Endothelial cell (in vitro differentiated cells): ENCODE measurements at places on chromosomes 12 and 14.
A peak's percentile ranks its signal among the peaks of the same experiment; 100 is the strongest.

DNA sequence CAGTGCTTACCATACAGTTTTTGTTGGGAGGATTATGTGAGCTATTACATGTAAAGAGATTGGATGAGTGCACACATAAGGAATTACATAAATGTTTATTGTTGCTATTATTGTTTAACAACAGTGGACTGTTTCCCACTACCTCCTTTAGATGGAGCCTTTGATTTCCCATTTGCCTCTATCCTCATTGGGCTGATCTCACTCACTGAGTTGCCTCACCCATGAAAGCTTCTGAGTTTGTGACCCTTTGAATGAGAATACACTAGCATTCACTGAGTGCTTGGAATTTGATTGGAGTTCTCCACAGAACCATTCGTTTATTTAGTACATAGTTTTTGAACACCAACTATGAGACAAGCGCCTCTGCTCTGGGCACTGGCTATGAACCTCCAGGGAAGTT is 121.0 kb downstream of the HELB start:
- DNase-seq, result no peak

GRCh38 chr12:2018391-2018790 is 14.1 kb upstream of the DCP1B start:
- DNase-seq, result no peak

GRCh38 chr14:32374155-32374554 is 45.1 kb downstream of the AKAP6 start:
- DNase-seq, result no peak

GRCh38 chr14:105446971-105447370 is 27.3 kb downstream of the MTA1 start:
- DNase-seq, result no peak

GRCh38 chr12:503111-503761 is 43.5 kb downstream of the B4GALNT3 start:
- no peak for DNase-seq

DNA sequence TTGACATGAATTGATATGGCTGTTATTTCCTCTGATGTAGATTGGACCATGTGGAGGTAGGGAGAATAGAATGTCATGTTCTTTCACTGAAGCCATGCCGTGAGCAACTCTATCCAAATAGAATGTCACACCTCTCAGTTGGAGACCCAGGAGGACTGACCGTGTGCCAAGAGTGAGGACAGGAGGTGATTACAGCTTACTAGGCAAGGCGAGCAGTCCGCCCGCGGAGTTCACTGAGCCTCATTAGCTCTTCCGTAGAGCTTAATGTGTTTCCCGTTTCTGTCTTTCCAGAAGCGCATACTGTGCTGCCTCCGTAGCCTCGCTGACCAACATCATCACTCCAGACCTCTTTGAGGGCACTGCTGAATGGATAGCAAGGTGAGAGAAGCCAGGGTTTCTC is 45.6 kb downstream of the FNTB start:
- DNase-seq, result no peak

GRCh38 chr14:55146425-55146824 is 17.4 kb downstream of the LGALS3 start:
- no peak for DNase-seq

GRCh38 chr14:23452237-23452636 is 16.8 kb upstream of the MYH7 start:
- DNase-seq, result no peak

DNA sequence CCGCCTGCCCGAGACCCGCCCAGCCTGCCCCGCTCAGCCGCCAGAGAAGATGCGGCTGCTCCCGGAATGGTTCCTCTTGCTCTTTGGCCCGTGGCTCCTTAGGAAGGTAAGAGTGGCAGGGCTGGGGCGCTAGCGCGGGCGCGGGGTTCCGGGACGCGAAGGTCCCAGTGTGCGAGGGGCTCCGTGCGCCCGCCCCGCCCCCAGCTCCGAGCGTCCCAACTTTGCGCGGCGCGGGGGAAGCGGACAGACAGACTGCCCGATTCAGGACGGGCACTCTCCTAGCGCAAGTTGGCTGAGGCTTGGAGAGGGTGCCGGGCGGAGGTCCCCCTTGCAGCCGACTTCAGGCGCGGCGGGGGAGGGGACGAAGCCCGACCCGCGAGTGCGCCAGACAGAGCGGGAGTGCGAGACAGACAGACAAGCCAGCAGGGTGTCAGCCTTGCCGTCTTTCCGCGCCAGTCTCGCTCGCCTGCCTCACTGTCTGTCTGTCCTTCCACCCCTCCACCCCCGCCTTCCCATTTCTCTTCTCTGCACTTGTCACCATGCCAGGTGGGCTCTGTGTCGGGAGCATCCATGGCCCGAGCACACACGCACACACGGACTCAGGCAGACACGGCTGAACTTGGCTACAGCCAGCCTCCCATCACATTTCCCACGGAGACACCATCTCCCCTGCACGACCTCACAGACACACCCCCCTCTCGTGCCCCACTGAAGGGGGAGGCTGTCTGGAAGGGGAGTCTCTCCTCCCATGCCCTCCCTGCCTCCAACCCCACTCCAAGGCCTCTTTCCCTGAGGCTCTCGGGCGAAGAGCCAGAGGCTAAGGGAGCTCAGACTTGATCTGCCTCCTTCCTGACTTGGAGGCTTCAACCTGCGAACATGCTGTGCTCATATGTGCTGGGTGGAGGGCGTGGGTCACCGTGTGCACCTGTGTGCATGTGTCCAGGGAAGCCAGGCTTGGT is 606 bp downstream of the NXPH4 start:
- DNase-seq, result no peak

DNA sequence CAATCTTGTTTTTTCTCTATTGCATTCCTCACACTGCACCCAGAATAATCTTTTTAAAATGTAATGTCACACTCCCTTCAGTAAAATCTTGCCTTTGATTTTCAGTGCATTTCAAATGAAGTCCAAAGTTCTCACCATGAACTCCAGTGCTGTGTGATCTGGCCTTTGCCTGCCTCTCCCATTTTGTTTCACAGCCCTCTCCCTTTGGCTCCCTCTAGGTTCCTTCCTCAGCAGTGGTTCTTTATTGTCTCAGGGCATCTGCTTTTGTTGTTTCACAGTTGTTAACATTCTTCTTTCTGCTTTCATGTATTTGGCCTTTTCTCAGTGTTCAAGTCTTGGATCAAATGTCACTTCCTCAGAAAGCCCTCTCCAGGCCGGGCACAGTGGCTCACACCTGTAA is 84.5 kb upstream of the AMN1 start:
- DNase-seq, result no peak

- no peak for DNase-seq
Observed at GRCh38 chr12:71749666-71750065, 5.0 kb upstream of the RAB21 start.

- no peak for DNase-seq
Observed at GRCh38 chr12:92064422-92064821, 81.2 kb downstream of the BTG1 start.

DNA sequence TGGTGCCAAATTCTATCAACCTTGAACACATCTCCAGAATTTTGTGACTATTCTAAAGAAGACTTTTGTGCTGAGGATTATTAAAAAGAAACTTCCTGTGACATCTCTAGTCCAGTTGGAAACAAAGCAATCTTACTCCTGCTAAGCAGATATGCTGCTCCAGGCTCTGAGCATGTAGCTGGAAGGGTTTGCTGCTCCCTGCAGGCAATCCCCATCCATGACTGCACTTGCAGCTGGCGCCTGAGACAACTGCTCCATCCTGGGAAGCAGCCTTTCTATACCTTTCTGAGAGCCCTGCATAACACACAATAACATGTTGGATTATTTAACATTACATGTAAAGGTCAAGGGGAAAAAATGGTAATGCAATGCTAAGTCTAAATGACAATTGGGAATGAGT is 105.1 kb downstream of the NDUFA12 start:
- peak; percentile 18 for DNase-seq

- no peak for DNase-seq
Observed at GRCh38 chr12:116336542-116337065, 59.1 kb upstream of the MED13L start.

- DNase-seq, result no peak
Observed at GRCh38 chr12:4679711-4680110, 30.8 kb downstream of the NDUFA9 start.

DNA sequence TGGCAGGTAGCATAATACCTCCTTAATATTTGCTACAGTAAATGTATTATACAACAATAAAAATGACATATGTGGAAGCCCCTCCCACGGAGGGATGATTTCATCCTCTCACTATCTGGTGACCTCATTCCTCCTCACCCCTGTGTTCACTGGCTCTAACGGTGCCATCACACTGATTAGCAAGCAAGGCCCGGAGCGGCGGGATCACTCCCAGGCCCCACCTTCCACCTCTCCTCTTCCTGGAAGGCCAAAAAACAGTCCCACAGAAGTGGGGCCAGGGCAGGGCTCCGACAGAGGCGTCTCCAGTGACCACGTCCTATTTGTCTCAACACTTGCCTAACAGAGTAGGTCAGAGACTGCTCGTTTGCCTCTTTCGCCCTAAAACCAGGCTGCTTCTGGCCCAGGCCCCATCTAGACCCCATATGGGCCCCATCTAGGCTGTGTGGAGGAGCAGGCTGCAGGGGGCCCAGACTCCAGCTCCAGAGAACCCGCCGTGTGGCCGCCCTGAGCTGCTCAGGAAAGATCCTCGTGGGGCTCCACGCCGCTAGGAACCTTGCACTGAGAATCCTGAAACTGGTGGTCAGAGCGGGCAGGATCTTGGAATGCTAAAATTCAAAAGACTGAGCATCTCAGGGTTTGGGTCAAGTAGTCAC is 3.7 kb downstream of the SELPLG start:
- no peak for DNase-seq

- DNase-seq, result no peak
Observed at GRCh38 chr12:104515899-104516298, 59.2 kb downstream of the CHST11 start.

DNA sequence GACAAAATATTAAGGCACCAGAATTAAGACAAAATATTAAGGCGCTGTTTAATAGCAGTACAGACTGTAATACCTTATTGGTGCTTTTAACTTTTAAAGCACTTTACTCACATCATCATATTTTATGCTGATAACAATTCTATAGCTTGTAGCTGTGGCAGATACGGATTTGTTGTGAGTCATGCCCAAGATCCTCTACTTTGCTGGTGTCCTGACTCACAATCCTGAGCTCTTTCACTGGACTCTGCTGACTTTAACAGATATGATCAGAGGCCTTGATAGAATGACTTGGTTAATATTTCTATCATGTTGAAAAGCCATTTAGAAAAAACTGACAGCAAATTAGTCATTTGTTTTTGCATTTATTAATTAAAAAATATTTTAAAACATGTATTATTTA is 99.0 kb upstream of the PKP2 start:
- no peak for DNase-seq
